ENCODE measurements at places on chromosomes 6 and 20.
A peak's percentile ranks its signal among the peaks of the same experiment; 100 is the strongest.

GRCh38 chr20:44271915-44272663, 25.0 kb downstream of the GDAP1L1 start:
- no peak for DNase-seq

- no peak for DNase-seq
Measured at GRCh38 chr6:162408826-162409535, 318.6 kb downstream of the PRKN start.

DNA sequence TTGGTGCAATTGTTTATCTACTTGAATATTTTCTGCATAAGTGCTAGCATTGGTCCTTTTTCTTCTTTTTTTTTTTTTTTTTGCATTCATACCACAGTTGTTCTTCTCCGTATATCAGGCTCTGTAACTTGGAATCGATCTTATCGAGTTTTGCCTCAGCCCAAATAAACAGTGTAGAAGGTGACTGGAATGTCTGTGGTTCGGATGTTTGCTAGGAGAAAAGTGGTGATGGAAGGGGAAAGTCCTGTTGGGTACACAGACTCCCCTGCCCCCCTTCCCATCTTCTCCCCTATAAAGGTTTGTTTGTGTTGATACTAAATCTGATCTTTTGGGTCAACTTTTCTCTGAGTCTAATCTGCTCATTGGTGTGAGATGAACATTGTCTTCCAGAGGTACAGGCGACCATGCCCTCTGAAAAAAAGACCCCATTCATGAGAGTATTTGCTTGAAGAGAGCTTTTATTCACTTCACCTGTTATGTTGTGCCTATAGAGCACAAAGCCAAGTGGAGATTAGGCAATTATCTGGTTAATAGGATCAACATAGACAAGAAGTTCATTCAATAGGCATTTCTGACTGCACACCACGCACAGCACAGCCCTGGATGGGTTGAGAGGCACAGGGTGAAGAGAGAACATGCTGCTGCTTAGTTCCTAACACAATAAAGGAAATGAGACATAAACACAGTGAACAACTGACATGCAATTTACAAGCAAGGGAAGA, 620.0 kb downstream of the PKHD1 start:
- DNase-seq = no peak

- DNase-seq = no peak
Measured at GRCh38 chr6:44356487-44356886, 14.0 kb downstream of the SPATS1 start.

DNA sequence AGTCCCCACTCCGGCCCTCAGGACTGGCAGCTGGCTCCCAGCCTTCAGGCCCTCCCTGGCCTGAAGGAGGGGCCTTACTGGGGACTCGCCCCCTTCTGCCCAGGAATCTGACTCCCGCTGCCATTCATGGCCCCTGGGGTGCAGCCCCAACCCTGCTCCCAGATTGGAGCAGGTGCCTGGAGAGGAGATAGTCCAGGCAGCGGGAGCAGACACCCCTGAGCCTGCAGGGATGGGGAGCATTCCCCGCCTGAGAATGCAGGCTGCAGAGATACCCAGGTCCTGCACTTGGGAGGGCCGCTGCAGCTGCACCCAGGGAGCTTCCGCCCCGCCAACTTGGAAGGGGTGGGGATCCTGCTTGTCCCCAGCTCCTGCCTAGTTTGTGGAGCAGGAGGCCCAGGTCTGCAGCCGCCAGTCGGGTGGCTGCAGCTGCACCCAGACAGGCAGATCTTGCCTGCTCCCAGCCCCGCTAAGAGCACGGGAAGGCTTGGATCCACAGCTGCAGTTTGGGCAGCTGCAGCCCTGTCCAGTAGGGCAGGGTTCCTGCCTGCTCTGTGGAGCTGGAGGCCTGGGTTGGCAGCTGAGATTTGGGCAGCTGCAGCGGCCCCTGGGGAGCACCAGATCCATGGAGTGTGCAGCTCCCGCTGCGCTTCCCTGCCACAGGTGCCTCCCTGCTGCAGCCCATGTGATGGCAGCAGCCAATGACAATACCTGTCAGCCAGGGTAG, 5.2 kb downstream of the GTSF1L start:
- DNase-seq = no peak

- no peak for DNase-seq
Measured at GRCh38 chr6:138945354-138945753, 42.7 kb downstream of the REPS1 start.

- no peak for DNase-seq
Measured at GRCh38 chr6:53803081-53803860, 8.5 kb downstream of the LRRC1 start.

DNA sequence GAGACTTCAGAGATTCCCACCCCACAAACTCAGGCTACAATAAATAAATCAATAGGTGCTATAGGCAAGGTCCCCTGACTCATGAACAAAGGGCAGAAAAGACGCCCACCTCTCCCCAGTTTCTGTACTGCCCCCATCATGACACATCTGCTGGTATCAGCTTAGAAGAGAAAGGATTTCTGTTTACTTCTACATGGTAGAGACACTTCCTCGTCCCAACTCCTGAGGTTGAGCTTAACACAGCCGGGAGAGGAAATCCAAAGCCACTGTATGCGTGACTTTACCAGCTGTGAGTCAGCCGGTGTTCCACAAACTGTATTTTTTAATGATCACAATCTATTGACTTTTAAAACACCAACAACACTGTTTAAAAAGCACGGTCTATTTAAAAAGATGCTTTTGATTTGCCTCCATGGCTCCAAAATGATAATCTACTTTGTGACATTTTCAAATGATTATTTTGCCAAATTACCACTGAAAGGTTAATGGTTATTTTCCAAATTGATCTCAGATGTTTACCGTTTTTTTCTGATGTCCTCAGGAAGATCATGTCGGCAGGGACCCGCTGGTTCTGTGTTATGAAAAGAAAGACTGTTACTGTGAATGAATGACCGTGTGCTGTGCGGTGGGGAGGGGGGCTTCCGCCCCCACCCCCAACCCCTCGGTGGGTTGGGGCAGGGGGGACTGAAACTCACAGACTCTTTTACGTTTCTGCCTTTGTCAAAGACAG, 72.5 kb downstream of the ATP9A start:
- DNase-seq = no peak

DNA sequence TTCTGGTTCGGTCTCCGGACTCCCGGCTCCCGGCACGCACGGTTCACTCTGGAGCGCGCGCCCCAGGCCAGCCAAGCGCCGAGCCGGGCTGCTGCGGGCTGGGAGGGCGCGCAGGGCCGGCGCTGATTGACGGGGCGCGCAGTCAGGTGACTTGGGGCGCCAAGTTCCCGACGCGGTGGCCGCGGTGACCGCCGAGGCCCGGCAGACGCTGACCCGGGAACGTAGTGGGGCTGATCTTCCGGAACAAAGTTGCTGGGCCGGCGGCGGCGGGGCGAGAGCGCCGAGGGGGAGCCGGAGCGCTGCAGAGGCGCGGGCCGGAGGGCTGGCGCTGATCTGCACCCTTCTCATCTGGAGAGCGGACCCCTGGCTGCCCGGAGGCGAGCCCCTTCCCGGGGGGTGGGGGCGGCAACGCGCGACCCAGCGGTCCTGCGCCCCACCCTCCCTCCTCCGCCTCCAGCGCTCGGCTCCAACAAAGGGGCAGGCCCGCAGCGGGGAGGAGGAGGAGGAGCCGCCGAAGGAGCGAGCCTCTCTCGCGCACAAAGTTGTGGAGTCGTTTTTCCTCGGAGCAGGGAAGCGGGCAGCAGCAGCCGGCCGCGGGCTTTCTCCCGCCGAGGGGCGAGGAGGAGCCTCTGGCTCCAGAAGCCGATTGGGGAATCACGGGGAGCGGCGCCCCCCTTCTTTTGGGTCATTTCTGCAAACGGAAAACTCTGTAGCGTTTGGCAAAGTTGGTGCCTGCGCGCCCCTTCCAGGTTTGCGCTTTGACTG, at the start of gene UTRN:
Gene UTRN, plus strand, starts transcription at position 553 of the 765 bp plus-strand sequence. CDS start 6,494 bp downstream, outside the sequence.
- DNase-seq = peak; percentile 35

DNA sequence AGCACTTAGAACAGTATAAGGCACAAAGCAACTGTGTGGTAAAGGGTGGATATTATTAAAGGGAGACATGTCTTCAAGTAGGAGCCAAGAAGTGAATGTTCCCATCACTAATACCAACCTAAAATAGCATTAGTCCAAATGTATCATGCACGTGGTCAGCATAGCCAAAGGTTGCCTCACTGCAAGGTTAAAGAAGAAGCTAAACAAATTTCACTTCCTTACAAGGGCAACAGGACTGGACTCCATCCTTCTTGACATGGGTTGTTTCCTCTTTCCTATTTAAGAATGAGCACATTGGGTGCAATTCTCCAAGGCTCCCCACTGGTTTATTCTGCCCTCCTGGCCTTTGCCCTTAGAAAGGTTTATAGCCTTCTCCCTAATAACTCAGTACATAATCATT, 186.7 kb downstream of the PHACTR1 start:
- no peak for DNase-seq

GRCh38 chr6:4180652-4181255, 45.4 kb upstream of the ECI2 start:
- DNase-seq = no peak

DNA sequence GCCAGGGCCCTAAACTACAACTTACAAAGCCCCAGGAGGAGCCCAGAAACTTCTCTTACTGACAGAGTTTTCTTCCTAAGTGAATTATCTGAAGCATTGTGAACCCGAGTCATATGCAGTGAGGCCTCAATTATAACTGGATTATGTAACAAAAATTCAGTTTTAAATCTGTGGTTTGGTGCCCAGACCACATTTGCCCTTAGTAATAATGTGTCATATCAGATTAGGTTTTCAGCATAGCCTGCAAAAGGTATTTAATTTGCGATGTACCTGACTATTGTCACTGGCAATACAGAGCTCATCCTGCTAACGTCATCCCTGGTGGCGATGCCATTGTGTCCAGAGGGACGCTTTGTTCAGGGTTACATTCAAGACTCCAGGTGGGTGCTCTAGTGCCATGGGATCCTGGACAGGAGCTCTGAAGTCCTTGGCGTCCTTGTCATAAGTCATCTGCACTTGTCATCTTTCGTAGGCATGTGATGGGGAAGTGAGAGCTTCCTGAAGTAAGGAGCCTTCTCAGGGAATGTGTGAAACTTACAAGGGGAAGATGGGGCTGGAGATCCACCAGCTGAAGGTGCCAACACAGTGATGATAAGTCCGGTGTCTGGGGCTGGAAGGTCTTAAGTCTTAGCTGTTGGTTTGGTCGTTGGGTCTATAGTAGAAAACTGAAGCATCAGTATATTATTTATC, 65.1 kb downstream of the HIVEP1 start:
- no peak for DNase-seq

GRCh38 chr6:163793011-163793983, 378.8 kb downstream of the QKI start:
- DNase-seq = no peak

GRCh38 chr6:145731447-145731846, 3.9 kb downstream of the EPM2A start:
- no peak for DNase-seq

GRCh38 chr20:51612896-51613295, 70.4 kb upstream of the NFATC2 start:
- no peak for DNase-seq

GRCh38 chr6:35321091-35321490, 21.3 kb upstream of the PPARD start:
- DNase-seq = no peak

- no peak for DNase-seq
Measured at GRCh38 chr6:156557251-156557910, 219.8 kb upstream of the ARID1B start.

DNA sequence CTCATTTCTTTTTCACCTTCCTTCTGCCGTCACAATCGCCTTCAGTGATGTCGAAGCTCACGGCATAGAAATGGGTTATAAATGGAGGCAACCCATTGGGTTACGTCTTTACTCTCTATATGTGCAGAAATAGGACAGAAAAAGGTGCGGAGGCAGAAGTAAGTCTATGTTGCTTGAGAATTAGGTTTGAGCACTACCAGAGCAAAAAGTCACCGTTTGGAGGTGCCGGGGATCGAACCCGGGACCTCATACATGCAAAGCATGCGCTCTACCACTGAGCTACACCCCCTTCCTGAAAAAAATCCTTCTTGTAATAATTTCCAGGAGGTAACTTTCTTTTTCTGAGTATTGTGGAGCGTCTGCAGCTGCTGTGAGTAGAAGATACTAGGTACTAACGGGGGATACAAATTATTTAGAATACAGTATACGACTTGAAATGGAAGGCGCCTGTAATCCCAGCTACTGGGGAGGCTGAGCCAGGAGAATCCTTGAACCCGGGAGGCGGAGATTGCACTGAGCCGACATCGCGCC, 134.2 kb downstream of the TRIM27 start:
- no peak for DNase-seq

DNA sequence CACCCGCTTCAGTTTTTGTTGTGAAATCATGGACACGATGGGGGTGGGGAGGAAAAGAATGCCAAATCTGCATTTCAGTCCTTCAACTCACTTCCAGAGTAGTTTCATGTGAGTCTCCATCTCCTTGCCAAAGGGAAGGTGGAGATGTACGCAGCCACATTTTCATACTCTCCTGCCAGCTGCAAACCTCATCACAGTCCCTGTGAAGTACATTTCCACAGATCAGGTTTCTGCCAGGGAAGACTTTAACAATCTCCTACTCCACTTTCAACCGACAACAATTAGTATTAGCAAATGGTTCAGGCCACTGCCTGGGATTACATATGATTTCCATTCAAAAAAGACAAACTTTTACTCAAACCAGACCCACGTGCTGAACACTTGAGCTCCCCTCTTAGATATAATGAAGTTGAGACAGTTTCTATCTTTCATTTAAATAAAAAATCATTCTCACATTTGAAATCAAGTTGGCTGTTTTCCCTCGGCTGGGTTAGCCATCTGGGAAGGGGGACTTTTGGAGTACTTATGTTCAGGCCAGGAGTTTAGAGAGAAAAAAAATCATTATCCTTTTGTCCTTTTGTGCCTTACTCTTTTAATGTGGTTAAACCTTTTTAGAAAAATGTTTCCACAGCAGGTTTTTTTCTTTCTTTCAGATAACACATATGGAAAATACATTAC, 51.0 kb upstream of the CEP162 start:
- DNase-seq = no peak

- no peak for DNase-seq
Measured at GRCh38 chr6:3001773-3002293, 2.1 kb downstream of the NQO2 start.

All from stimulated activated CD4-positive, alpha-beta T cell treated with anti-CD3 and anti-CD28 coated beads, Interleukin-4, amount 100 ng/mL, for 4 hours (primary cell).